ENCODE measurements at places on chromosomes 12 and 14.
A peak's percentile ranks its signal among the peaks of the same experiment; 100 is the strongest.

- no peak for ATAC-seq
Measured at GRCh38 chr12:4421590-4422031, 24.0 kb downstream of the FGF6 start.

DNA sequence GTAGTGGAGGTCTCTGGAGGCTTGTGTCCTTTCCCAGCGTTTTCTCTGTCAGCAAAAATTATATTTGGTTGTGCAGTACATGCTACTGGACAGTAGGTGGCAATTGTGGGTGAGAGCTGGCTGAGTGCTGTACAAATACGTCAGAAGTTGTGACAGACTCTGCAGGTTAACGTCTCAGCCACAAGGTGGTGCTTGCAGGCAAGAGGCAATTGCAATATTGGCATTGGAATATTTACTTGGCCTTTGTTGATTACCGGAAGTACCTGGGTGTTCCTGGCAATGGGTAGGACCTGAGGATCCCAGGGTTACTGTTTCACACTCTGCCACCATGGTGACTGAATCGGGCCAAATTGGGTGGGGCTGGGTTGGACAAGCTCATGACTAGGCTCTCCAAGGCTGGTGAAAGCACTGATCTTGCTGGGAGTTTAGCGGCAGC is 333.9 kb upstream of the LMO3 start:
- peak; percentile 24 for ATAC-seq

- ATAC-seq: no peak
Measured at GRCh38 chr12:79409562-79409961, 281.2 kb downstream of the PAWR start.

GRCh38 chr12:99984271-99985128 is at the start of gene ANKS1B:
Gene ANKS1B, minus strand, starts transcription at chr12:99984936. Its CDS starts 699 bp downstream, at chr12:99984237.
- peak; percentile 59 for ATAC-seq

- ATAC-seq: no peak
Measured at GRCh38 chr12:53596920-53597363, 29.2 kb downstream of the ATF7 start.

- ATAC-seq: no peak
Measured at GRCh38 chr14:26765301-26765700, 167.5 kb upstream of the NOVA1 start.

GRCh38 chr14:79328863-79329262 is 882.4 kb downstream of the DIO2 start:
- ATAC-seq: no peak

DNA sequence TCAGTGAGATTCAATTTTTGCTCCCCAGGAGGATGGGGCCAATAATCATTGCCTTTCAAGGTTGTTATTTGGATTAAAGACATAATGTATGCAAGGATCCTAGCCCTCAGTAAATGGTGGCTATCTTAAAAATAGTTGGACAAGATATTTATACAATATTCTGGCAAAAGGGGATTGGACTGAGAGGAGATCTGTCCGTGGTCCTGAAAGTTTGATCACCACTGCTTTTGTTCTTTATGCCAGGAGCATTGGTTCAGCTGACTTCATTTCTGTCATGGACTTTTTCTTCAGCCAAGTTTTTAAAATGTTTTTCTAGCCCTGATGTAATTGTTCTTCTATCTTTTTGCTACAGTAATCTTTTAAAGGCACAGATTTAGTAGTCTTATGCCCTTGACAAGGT is 70.2 kb upstream of the TCL1A start:
- ATAC-seq: no peak

All from stimulated activated memory B cell treated with anti-CD40 and anti-IgM and Interleukin-4, amounts not matched to agents 10 μg/mL and 1 μg/mL and 100 μg/mL, for 72 hours (primary cell).